ENCODE measurements at places on chromosomes 7 and 10.

DNA sequence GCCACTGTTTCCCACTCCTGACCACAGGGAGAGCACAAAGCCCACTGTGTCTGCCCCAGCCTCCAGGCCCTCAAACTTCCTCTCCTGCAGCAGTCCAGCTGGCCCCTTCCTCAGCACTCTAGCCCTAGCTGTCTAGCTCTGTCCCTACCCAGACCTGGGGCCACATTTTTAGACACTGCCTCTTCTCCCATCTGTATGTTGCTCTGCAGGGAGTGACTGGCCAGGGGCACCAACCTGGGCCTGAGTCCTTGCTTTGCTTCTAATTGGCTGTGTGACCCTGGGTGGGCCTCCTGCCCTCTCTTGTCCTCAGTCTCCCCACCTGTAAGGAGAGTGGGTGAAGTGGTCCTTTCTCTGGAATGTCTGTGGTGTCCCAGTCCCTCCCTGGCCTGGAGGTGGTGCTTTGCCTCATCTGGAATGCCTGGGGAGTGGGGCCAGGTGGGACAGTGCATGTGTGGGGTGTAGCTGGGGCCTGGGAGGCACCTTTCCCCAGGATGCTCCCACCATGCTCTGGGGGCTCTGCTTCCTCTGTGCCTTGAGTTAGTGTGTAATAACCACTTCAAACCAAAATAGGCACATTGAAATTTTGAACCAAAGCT lies 25.1 kb downstream of the AQP1 start:
- no peak for DNase-seq

DNA sequence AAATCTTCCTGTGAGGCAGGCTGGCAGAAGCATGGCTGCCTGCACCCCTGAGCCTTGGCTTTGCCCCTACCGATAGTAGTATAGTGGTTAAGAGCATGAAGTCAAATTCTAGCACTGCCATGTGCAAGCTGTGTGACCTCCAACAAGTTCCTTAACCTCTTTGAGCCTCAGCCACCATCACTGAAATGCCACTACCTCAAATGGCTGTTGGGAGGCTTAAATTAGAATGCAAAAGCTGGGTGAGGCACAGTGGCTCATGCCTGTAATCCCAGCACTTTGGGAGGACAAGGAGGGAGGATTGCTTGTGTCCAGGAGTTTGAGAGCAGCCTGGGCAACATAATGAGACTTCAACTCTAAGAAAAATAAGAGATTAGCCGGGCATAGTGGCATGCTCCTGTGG lies 8.4 kb downstream of the SFRP5 start:
- DNase-seq = no peak

DNA sequence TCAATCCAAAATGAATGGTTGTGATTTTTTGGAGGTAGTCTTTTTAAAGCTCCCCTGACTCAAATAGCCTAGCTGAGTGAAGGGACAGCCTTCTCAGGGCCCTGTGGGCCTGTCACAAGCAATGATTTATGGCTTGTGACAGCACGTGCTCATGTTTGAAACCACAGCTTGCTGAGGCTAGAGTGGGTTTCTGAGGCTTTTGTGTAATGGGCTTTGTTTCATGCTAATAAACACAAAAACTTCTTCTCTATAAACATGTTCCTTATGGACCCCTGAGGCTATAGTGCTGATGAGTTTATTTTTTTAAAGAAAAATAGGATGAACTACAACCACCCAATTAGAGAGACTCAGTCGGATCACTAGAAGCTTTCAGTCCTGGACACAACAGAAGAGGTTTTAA lies 36.1 kb upstream of the BET1 start:
- DNase-seq = no peak

DNA sequence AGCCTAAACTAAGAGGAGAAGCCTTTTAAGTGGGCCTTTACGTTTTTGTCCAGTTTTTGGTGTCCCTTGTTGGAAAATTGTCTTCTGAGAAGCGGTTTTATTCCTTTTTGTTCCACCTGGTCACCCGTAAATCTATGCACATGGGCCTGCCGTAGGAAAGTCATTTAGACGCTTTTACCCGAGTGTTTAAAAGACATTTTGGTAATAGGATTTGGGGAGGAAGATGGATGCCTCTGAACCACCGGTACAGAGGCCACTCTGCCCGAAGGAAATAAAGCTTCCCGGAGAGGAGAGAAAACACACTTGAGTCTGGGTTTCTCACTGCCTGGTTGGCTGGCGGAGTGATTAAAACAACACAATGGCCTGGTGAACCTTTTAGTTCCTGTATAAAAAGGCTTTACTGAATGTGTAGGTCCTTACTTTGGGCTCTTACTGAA lies 760 bp downstream of the THNSL1 start:
- peak; percentile 15 for DNase-seq

- DNase-seq = no peak
Measured at GRCh38 chr7:159229683-159230475, 85.2 kb upstream of the VIPR2 start.

GRCh38 chr10:77319557-77319956 lies 318.1 kb downstream of the KCNMA1 start:
- DNase-seq = no peak

DNA sequence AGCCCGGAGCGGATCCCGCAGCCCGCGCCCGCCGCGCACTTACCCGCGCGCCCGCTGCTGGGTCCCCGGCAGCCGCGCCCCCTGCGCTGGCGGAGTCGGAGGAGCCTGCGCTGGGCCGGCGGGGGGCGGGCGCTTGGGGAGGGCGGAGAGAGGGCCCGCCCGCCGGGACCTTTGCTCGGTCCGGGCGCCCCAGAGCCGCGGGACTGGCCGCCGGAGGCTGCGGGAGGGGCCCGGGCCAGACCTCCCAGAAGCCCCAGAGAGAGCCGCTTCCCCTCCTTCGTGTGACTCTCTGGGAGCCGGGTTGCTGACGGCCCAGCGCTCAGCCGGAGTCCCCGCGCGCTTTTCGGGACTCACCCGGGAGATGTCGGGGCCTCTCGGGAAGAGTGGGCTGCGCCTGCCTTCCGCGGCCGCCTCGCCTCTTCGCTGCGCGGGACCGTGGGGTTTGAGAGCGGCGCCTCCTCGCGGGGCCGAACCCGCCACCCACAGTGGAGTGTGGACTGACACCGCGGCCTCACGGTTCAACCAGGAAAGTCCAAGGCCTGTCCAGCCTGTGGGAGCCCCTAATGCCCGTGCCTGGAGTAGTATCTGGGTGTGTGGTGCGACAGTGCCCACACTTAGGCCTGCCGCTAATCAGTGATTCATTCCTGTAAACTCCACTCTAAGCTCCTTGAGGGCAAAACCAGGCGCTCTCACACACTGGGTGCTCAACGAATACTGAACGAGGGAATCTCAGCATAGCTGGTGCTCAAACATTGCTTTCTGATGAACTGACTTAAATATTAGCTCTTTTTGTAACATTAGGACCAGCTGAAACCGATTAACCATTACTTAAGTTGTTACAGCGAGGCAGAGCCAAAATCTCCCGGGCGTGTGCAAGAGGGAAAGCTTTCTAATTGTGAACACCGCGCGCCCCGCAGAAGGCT lies at the start of gene GSDME:
GSDME (minus strand) TSS at position 112 of the 923 bp plus-strand sequence. CDS start 7,690 bp downstream, outside the sequence.
- no peak for DNase-seq

GRCh38 chr7:22801912-22802311 lies 20.7 kb downstream of the TOMM7 start:
- DNase-seq = no peak

DNA sequence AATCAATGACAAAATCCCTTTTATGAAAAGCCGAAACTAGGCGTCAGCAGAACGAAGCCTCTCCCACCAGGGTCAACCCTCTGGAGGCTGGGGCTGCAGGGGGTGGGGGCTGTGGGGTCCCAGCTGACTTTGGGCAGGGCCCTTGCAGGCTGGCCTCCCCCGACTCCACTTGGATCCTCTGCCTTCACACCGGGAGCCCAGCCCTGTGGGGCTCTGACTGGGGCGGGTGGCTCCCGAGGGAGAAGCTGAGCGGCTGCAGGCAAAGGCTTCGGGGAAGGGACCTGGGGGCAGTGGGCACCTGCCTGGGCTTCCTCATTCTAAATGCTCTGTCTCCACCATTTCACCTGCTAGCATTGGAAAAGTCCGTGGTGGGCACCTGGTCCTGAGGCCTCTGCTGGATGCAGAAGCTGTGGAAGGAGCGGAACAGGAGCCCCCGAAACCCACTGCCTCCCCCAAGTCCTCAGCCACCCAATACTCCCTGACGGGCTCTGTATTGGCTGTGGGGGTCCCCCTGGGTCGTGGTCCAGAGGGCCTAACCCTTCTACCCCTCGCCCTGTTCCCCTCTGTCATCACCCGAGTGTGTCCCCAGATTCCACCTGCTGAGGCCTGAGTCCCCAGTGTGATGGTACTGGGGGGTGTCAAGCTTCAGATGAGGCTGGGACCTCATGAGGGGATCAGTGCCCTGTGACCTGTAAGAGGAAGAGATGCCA lies 108.6 kb downstream of the DNAJB6 start:
- DNase-seq = no peak

DNA sequence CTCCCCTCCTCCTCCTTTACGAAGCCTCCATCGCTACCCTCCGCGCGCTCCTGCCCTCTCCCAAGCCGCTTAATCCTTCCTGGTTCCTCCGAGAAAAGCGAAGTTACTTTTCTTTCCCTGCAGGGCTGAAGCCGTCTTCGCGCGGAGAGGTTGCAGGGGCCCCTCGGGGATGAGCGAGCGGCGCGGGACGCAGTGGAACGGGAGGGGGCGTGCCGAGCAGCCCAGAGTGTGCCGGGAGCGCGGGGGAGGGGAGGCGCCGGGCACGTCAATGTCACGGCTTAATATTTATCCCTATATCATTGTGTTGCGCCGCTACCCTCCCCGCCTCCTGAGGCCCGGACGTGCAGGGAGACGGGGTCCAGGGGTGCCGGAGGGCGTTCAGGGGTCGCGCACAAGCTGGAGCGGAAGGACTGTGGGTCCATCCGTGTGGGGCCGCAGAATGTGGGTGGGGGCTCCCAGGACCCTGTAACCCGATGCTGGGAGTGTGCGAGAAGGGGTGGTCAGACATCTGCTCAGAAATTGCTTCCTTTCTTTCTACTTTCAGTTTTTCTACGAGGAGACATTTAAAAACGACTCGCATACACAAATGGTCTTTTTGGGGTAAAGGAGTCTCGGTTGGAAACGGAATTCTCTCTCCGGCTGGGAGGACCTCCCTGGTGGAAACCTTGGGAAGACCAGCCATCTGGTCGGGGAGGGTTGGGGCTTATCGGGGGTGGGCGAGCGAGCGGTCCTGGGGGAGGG lies 2.4 kb downstream of the CDK6 start:
- DNase-seq = peak; percentile 90

- no peak for DNase-seq
Measured at GRCh38 chr7:94700926-94701554, 45.1 kb upstream of the SGCE start.

DNA sequence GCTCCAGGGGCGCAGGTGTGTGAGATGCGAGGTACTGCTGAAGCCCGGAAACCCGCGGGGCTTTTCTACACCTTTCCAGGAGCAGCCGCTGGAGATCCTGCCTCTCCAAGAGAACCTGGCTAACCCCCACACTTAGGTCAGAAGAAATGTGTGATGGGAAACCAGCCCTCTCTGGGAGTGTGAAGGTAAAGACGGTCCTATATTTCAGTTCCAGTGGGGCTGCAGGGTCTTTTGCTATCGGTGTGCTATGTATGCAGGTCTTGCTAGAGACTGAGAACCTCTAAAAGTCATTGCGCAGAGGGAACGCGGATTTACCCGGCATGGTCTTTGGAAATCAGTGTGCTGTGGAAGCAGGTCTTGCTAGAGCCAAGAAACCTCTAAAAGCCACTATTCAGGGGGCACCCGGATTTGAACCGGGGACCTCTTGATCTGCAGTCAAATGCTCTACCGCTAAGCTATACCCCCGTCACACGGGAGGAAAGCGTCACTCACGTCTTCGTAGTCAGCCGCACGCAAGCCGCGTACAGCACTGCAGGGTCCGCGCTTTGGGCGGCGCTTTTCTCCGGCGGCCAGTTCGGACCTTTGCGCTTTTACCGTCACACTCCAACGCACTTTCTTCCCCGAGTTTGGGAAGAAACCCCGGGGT lies 46.0 kb downstream of the ZNF777 start:
- no peak for DNase-seq

DNA sequence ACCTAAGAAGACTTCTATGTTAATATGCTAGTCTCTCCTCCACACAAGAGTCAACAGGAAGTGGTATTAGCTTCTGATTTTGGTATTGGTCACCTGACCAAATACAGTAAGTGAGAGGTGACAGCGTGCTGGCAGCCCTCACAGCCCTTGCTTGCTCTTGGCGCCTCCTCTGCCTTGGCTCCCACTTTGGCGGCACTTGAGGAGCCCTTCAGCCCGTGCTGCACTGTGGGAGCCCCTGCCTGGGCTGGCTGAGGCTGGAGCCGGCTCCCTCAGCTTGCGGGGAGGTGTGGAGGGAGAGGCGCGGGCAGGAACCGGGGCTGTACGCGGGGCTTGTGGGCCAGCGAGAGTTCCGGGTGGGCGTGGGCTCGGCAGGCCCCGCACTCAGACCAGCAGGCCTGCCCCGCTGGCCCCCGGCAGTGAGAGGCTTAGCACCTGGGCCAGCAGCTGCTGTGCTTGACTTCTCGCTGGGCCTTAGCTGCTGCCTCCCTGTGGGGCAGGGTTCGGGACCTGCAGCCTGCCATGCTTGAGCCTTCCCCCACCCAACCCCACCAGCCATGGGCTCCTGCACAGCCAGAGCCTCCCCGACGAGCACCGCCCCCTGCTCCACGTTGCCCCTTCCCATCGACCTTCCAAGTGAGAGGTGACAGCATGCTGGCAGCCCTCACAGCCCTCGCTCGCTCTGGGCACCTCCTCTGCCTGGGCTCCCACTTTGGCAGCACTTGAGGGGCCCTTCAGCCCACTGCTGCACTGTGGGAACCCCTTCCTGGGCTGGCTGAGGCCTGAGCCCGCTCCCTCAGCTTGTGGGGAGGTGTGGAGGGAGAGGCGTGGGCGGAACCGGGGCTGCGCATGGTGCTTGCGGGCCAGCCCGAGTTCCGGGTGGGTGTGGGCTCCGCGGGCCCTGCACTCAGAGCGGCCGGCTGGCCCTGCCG lies 4.2 kb upstream of the ACSL5 start:
- no peak for DNase-seq

GRCh38 chr10:77474939-77475338 lies 162.7 kb downstream of the KCNMA1 start:
- DNase-seq = no peak

DNA sequence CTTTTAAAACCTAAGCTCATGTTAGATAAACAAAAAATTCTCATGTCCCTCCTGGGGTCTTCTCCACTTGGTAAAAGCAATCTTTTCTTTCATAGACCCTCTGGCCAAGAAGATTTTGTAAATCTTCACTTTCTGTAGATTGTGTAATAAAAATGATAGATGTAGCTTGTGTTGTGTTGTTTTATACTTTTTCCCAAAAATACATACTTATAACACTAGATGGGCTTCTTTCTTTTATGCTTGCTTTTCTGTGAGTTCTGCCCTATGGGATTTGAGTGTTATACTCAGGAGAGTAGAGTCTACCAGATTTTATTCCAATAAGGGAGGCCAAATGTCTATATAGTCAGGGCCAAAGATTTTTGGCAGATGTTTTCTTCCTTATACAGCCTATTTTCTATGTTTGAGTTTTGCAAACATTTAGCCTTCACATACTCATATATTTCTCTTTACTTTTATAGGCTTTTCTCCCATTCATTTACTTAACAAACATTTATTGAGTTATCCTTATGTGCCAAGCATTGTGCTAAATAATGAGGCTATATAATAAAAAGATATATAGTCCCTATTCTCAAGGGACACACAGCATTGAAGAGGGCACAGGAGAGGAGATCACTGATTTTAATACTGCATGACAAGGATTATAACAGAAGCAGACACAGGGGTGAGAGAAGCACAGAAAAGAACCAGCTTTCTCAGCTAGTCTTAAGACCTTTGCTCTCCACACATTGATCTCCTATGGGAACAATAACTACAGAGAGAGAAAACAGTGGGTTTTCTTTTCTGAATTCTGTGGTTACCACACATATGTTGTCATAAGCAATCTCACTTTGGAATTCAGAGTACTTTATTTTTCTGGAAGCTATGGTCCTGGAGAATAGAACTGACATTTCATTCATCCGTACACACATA lies 58.0 kb upstream of the PNLIP start:
- DNase-seq = no peak

- peak; percentile 55 for DNase-seq
Measured at GRCh38 chr7:142711746-142712616, 37.3 kb upstream of the PRSS1 start.

Measured in SW480 (cell line).